NCI-H1694 treated with DMSO at 0.1 percent for 48 hours (cell line): ENCODE measurements at places on chromosomes 11 and 22.

- no peak for DNase-seq
These were observed 100.9 kb downstream of the FAM76B start for GRCh38 chr11:95688501-95689222.

DNA sequence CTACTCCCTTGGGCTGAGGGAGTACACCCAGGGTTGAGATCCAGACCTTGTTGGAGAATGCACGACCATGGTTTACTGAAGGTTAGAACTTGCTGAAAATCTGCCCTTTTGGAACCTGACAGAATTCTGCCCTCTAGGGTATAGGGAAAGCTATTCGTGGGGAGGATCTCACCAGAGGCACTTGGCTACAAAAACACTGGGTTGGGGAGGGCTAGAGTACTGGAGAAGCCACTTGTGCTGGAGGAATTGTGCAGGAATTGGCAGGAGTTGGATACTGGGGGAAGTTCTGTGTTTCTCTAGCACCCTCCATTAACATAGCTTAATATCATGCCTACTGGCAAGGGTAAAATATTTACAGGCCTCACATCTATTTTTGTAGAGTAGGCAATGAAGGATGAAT, 55.8 kb downstream of the PPME1 start:
- DNase-seq, result no peak

DNA sequence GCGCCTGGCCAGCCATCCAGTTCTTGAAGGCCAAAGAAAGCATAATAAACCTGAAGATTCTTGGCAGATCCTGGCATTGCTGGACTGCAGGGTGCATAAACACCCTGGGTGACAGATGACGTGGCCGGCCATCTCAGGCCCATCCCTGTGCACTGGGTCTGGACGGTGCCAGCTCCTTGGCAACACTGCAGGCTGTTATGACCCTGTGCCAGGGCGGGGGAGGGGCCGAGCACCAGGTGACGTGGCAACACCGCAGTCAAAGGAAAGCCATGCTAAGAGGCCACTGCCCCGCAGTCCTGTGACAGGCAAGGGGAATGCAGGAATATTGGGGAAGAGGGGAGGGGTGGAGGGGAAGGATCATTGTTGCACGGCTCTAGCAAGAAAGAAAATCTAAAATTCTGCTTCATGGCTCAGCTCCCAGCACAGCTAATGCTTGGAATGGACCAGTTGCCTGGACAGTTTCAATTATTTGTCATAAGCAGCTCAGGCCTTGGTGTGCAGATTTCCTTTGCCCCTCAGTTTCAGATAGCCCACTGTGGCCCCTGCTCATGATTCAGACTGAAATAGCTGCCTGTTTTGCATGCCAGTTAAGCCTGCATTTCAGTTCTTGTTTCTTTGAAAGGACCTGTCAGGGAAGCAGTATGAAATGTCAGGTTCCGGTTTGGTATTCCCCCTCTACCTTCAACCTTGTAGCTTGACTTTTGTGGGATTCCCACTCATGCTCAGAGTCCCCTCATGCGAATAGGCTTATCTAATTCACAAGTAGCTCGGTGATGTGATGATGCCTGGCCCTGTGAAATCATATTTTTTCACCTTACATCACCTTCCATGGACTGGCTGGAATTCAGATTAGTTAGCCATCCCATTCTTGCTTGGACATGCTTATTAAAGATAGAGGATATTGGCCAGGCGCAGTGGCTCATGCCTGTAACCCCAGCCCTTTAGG, 29.7 kb upstream of the DDX6 start:
- DNase-seq, result no peak

- DNase-seq, result no peak
These were observed 822 bp downstream of the MARK2 start for GRCh38 chr11:63839508-63840355.

- no peak for DNase-seq
These were observed 3.8 kb upstream of the OR52I2 start for GRCh38 chr11:4577761-4578160.

DNA sequence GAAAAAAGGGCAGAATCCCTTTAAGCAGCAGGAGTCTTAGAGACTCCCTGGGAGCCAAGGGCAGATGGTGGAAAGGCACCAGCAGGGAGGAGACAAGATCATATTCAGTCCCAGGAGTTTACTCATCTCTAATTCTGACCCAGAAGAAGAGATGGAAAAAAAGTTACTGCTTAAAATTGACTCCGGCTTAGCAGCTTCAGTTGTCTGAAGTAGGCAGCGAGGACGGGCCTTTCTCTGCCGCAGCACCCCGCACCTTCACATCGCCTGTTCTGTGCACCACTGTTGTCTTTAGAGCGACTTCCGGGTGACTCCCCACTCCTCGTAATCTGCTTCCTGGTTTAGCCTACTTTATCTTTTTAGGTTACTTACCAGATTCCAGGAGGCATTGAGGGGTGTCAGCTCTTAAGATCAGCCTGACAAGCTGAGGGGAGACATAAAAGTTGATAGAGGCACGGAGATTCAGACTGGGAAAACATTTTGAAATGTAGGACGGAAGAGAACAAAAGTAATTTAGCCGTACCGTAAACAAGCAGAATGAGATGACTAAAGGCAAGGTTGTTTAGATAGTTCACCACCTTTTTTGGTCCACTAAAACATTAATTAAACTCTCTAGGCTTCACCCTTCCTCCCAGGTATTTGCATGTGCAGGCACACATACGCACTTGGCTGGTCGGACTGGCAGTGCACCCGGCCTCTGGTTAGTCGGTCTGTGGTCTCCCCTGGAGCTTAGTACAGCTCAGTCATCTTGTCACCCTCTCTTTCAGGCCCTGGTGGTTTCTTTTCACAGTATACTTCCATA, 74.3 kb downstream of the CECR2 start:
- no peak for DNase-seq

- no peak for DNase-seq
These were observed 10.4 kb downstream of the OR51B4 start for GRCh38 chr11:5291207-5291838.

DNA sequence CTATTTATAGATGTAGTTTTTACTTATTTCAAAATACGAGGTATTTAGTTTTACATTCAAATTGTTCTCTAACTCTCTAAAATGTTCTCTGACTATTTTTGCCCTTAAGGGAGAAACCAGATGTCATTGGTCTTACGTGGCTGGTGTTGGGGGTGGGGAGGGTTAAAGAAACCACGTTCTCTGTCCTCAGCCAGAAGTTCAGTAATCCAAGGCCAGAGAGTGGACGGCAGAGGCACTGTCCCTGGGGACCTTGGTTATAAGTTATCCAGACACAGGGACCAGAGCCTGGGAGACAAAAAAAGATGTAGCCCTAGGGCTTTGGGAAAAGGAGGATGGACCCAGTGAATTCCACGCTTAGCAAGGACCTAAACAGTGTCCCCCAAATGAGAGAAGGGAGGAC, 706 bp upstream of the OR51E1 start:
- DNase-seq, result no peak

DNA sequence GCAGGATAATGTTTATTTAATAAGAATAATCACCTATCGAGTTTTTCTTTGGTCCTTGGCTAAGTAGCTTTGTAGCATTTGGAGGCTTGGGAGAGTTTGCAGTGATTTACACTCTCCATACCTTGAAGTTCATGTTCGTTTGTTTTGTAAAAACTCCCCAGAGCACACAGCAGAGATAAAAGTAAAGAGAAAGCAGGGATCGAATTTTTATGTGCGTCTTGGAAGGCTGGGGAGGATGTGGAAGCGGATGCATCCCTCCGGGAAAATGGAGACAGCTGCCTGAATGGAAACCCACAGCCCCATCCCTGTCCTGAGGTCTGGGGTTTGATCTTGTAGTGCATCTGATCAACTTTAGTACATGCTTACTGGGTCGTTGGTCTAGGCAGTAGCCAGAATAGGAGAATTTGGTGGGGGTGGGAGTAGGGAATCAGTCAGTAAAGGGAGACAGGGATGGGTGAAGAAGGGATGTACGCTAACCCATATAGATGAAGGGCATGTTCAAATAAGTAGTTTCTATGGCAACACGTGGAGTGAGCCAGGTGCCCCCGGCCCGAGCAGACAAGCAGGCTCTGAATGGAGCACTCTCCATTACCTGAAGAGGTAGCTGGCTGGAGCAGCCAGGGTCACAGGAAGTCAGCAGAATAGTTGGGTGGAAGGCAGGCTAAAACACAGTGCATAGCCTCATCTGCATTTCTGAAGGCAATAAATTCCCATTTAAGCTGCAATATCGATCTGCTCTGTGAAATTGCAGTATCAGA, 147.8 kb downstream of the COMMD9 start:
- DNase-seq, result no peak

DNA sequence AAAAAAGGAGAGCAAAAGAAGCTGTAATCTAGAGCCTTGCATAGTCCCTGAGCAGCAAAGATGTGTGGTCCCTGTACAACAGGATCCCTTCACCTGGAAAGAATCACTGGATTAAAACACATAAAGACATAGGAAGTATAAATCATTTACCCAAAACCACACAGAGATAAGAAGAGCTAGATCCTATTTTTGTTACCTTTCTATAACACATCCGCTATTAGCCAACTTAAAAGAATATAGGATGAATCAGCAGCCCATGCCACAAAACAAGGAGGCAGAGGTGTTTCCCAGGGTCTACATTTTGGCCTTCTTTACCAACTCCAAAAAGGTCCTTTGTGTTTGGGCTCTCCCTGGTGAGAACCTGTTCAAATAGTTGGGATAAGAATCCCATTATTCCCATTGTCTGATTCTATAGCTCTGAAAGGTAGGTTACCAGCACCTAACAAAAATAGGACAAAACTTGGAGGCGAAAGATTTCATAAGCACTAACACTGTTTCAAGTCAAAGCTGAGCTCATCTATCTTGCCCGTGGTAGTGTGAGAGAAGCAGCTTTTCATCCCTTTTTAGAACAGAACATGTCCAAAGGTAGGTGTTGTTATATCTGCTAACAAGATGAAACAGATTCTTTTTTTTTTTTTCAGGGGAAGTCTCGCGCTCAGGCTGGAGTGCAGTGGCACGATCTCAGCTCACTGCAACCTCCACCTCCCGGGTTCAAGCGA, 26.8 kb downstream of the PAK1 start:
- no peak for DNase-seq

- peak; percentile 9 for DNase-seq
These were observed 52.9 kb downstream of the UVRAG start for GRCh38 chr11:75867778-75868374.

DNA sequence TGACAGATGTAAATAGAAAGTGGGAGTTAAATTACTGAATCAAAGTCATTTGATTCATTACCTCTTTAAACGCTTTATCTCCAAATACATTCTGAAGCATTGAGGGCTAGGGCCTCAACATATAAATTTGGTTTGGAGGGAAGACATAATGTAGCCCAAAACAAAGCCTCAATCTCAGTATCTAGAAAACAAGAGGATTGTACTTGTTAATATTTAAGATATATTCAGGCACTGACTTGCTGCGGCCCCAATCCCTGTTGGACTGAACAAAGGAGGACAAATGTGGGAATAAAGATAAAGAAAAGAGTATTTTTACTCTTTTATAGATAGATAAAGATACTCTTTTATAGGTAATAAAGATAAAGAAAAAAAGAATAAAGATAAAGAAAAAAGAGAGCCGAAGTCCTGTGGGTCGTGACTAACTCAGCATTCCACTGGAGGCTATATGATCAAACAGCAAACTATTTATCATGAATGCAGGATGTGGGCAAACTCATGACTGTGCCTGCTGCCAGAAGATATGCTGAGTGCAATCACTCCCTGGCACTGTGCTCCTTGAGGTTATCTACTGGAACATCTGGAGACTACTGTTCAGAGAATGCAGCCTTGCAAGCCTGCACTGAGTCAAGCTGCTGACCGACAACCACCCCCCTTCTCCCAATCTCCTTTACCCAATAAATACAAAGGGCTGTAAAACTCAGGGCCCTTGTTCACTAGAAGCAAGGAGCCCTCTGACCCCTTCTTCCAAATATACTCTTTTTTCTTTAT, 6.9 kb downstream of the OR10V1 start:
- DNase-seq, result no peak

DNA sequence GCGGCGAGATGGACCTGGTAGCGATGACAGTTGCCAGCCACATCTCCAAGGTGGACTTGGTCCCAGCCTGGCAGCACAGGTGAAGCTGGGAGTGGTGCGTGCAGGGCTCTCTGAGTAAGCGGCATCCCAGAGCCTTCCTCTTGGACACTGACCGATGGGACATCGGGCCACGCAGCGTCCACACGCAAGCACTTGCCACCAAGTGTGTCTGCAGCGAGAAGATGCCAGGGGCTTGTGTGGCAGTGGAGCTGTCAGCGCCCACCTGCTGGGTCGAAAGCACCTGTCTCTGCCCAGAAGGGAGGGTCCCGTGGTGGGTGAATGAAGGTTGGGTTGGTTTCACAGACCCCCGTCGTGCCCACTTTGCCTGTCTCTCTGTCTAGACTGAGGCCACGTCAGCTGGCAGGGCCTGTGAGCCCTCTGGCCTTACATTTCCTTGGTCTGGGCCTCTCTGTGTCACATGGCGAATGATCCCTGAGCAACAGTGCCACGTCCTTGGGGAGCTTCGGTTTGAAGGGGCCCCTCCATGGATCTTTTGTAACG, 50.8 kb upstream of the SMIM38 start:
- DNase-seq, result no peak

- no peak for DNase-seq
These were observed at the start of gene MYRF for GRCh38 chr11:61752117-61752924. Gene MYRF, plus strand, starts transcription at chr11:61752636. Its CDS starts 109 bp downstream, at chr11:61752745.

DNA sequence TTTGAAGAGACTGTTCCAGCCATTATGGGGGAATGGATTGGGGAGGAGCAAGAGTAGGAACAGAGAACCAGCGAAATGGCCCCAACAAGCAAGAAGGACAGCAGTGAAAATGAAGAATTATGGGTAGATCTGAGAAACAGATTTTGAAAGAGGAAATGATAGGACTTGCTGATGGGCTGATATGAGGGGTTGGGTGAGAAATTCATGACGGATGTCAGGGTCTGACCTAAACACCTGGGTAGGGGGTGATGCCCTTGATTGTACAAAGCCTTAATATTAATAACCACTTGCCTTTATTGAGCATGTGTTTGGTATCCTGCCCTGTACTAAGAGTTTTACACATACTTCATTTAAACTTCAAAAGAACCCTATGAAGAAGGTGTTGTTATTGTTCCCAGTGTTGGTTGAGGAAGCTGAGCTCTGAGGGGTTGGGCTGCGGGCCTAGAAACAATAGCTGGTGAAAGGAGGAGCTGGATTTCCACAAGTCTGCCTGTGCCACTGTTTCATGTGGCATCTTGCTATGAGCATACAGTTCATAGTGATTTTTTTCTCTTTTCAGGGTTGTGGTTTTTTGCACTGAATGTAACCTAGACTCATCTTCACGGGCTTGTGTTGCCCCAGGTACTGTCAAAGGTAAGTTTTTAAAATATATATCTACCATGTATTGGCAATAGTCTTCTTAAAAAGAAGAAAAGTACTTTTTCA, 61.1 kb upstream of the TNRC6B start:
- DNase-seq, result no peak

GRCh38 chr11:45368697-45369096, 82.6 kb upstream of the SYT13 start:
- no peak for DNase-seq
